Fibroblast of the aortic adventitia (primary cell): ENCODE measurements at places on chromosomes 1 and 21. TPM values are rescaled to one million over a fixed set of nuclear protein-coding genes. Genes with fewer than 3 reads are reported as not detected.

Gene RHOU
- 4.2 and 38.3 TPM in 2 replicates for total RNA-seq

Gene PLA2G2F
- not detected in 2 replicates for total RNA-seq

Gene NRDC
- total RNA-seq, result 73.8 and 129 TPM in 2 replicates

Gene LEMD1
- total RNA-seq, result 0.36 TPM in 1 of 2 replicates, not detected in the other

Gene SZT2
- total RNA-seq, result 26.0 and 35.4 TPM in 2 replicates

Gene RHOC
- total RNA-seq, result 223 and 471 TPM in 2 replicates

Gene MMEL1
- not detected in 2 replicates for total RNA-seq

Gene CFAP141
- total RNA-seq, result not detected in 2 replicates

Gene KIFAP3
- total RNA-seq, result 39.8 and 47.3 TPM in 2 replicates

Gene TNNT2
- 0.09 TPM in 1 of 2 replicates, not detected in the other for total RNA-seq

Gene RUNX3
- total RNA-seq, result not detected in 2 replicates

Gene EVA1C
- 14.5 and 17.8 TPM in 2 replicates for total RNA-seq

Gene RPS27
- 442 and 2,665 TPM in 2 replicates for total RNA-seq

Gene XCL1
- total RNA-seq, result not detected in 2 replicates

Gene ARID1A
- total RNA-seq, result 17.4 and 26.9 TPM in 2 replicates

Gene GREM2
- total RNA-seq, result 2.0 and 26.8 TPM in 2 replicates

Gene DNAJC28
- total RNA-seq, result 2.7 and 3.7 TPM in 2 replicates

Gene BEST4
- 0.09 TPM in 1 of 2 replicates, not detected in the other for total RNA-seq

Gene INAVA
- total RNA-seq, result not detected in 2 replicates

Gene WRAP73
- total RNA-seq, result 6.0 and 10.0 TPM in 2 replicates

Gene MYOC
- total RNA-seq, result 0.36 and 3.8 TPM in 2 replicates

Gene C1QC
- not detected in 2 replicates for total RNA-seq

Gene NCAM2
- 5.9 and 19.4 TPM in 2 replicates for total RNA-seq

Gene MRPS14
- 20.9 and 29.5 TPM in 2 replicates for total RNA-seq

Gene GJB4
- not detected in 2 replicates for total RNA-seq

Gene ALX3
- 0.09 TPM in 1 of 2 replicates, not detected in the other for total RNA-seq

Gene C8B
- not detected in 2 replicates for total RNA-seq

Gene NBPF10
- total RNA-seq, result 1.1 and 3.7 TPM in 2 replicates

Gene OR2L13
- total RNA-seq, result not detected in 2 replicates
